IPS DF 19.7 (cell line): ENCODE measurements at places on chromosomes 7 and 10.

GRCh38 chr10:94219829-94220228, 142.9 kb downstream of the NOC3L start:
- no peak for DNase-seq

- no peak for DNase-seq
These were observed 135.0 kb upstream of the TMEM72 start for GRCh38 chr10:44776181-44776580.

DNA sequence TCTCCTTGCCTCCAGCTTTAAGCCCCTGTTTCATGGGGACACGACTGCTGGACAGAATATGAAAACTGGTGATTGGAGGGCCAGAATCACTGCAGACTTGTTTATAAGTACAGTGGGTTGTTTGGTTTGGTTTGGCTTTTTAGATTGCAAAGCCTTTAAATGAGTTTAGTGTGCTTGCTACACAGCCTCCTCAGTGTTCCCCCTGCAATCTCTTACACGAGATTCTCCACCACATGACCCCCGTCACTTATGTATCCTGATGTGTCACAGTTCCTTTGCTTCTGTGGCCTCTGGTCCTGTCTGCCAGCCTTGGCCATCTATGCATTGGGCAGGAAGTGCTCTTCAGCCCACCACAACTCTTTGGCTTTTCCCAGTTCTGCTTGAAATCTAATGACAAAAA, 103.7 kb upstream of the ANKRD1 start:
- DNase-seq = no peak

DNA sequence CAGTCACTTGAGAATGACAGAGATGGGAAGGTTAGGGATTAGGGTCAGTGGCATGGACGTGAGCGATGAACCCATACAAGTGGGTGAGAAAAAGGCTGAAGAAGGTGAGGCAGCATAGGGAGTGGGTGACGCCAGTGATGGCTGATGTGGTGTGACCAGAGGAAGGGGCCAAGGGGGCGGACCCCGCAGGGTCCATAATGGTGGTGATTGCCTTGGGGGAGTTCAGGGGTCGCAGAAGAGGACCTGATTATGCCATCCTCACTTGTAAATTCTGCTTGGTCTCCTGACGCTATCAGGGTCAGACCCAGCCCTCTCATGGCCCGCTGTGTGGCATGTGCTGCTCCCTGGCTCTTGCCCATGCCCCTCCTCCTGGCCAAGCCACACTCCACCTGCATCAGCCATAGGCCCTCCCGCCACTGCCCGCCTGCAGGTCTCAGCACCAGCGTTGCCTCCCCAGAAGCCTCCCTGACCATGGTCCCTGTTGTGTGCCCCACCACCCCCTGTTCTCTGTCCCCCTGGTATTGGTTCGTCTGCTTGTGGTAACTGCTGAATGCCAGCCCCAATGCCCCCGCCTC, 235.7 kb downstream of the EBF3 start:
- no peak for DNase-seq

DNA sequence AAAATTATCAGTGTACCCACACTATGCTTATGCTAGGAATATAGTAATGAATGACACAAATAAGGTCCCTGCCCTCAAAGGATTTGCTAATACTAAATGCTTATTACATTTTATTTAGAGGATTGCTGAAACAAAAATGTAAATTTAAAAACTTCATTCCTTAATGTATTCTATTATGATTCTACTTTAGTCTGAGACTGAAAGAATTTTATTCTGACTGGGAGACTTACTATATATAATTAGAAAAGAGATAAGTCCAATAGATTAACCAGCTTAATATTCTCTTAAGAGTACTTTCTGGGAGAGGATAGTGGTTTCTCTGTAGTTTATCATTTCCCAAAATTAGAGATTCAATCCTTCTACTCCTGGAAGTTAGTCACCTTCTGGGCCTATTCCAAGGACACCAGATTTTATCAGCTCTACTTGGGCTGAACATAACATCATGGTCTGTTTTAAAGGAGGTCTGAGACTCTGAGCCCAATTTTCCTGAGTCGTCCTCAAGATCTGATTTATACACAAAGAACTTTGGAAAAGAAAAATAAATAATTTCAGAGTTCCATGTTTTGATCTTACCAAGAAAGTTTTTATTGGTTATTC, 41.1 kb downstream of the ASZ1 start:
- DNase-seq = no peak

DNA sequence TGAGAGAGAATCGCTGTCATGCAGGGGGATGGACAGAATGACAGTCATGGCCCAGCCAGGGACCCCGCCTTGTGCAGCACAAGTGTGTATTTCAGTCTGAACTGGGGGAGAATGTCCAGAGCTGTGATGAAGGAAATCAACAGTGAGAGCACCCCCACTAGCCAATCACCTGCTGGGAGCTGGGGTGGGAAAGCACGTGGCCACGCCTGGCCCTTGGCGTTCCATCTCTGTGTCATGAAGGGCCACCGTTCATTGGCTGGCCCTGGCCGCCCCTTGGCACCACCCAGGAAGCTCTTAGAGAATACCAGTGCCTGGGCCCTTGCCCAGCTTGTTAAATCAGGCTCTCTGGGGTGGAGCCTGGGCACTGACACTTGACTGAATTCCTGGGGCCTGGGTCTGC, 22.8 kb downstream of the GRID1 start:
- no peak for DNase-seq

DNA sequence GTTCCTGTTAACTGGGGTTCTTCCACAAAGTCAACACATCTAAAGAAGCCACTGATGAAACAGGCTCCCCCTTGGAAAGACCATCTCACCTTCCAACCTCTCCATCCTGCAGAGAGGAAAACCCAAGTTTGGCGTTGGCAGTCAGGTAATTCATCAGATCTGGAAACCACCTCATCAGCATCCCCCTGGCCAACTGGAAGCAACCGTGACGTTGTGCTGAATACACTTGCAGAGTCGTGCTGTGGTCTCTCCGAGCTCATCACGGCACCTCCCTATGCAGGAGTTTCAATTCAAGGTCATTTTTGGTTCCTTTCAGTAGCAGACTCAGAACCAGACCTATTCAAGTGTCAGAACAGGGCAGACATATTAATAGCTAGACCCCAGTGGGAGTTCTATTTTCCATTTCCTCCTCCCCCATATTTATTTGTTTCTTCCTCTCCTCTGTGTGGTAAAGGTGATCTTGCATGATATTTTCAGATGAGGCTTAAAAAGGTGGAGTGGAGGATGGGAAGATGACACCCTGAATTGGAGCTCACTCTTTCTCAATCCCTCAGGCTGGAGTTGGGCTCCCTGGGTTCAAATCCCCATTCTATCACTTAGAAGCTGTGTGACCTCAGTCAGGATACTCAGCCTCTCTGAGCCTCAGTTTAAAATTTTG, 149.1 kb upstream of the ADO start:
- no peak for DNase-seq

DNA sequence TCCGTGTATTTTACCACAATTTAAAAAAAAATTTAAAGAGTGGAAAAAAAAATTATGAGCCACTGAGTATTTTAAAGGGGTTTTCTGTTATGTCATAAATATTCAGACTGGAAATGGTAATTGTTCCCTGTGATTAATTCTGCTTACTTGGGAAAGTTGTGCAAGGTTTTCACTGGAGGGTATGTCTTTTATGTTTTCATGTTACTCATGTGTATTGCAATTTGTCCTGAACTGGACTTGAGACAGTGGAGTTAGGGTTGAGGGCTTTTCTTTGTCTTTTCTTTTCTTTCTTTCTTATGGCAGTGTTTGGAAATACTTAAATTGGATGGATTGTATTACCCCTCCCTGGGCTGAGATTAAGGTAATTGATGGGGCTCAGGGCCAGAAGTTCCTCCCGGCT, 257.7 kb downstream of the BAMBI start:
- no peak for DNase-seq
